ENCODE measurements at places on chromosomes 4 and X. TPM values are rescaled to one million over a fixed set of nuclear protein-coding genes. Genes with fewer than 3 reads are reported as not detected.

TKTL2 gene
- total RNA-seq, result 0.16 TPM

GPR50 gene
- total RNA-seq, result not detected

MAGEA4 gene
- total RNA-seq, result not detected

VEGFD gene
- total RNA-seq, result not detected

SYN1 gene
- total RNA-seq, result not detected

Measured in myocyte (in vitro differentiated cells).